ENCODE measurements at places on chromosomes 5 and 9. TPM values are rescaled to one million over a fixed set of nuclear protein-coding genes. Genes with fewer than 3 reads are reported as not detected.

The TAF11L5 gene
- not detected for total RNA-seq

The PTGDS gene
- 4.7 TPM for total RNA-seq

The SH3GL2 gene
- not detected for total RNA-seq

DNA sequence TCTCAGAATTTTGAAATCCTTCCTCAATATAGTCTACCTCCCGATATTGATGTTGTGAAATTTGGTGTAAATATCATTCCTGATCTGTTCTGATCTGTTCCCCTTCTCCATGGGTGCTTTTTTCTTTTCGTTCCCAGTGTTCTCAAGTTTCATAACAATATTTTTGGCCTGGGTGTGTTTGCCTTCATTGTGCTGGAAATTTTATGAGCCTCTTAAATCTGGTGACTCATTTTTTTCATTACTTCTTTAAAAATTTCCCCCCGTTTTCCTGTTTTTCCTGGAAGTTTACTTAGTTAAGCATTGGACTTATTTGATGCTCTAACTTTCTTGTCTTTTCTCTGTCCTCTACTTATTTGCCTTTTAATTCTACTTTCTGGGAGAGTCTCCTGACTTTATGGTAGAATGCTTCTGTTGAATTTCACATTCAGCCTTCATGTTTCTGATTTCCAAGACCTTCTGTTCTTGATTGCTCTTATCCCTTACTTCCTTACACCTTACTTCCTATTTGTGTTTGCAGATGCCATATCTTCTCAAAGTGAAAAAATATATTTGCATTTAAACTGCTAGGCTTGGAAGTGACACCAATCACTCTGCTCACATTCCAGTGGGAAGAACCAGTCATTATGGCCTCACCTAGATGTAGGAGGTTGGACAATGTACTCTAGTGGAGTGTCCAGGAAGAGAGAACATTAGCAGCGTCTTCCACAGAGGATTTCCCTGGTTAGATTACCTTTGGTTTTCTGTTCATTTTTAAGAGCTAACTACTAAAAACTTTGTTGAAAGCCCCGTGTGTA is 441.9 kb downstream of the ARHGEF28 start:
- no peak for DNase-seq

GRCh38 chr5:156258934-156259333 is 68.0 kb upstream of the SGCD start:
- no peak for DNase-seq

- DNase-seq, result no peak
Observed at GRCh38 chr5:14097998-14098471, 45.1 kb upstream of the TRIO start.

- DNase-seq, result no peak
Observed at GRCh38 chr5:137136991-137137632, 362.0 kb downstream of the SPOCK1 start.

GRCh38 chr5:54571462-54571861 is 53.9 kb downstream of the SNX18 start:
- DNase-seq, result no peak
